ENCODE measurements at places on chromosomes 2 and 18.
A peak's percentile ranks its signal among the peaks of the same experiment; 100 is the strongest.

GRCh38 chr2:186569897-186570296 lies 20.0 kb upstream of the ITGAV start:
- no peak for DNase-seq

DNA sequence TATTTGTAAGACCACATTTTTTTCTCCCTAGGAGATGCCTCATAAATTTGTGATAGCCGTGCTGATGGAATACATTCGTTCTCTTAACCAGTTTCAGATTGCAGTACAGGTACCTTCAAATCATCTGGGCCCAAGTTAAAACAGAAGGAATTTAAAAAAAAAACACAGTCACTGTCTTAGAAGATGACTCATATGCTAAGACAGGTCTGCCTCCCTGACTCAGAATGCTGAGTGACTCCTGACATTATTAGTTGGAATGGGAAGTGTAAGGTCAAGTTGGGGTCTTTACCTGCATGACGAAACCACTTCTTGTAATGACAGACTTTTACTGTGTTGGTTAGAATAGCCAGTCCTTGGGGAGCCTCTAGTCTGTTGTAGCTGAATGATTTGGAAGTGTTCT lies 26.3 kb downstream of the RMC1 start:
- DNase-seq: no peak

DNA sequence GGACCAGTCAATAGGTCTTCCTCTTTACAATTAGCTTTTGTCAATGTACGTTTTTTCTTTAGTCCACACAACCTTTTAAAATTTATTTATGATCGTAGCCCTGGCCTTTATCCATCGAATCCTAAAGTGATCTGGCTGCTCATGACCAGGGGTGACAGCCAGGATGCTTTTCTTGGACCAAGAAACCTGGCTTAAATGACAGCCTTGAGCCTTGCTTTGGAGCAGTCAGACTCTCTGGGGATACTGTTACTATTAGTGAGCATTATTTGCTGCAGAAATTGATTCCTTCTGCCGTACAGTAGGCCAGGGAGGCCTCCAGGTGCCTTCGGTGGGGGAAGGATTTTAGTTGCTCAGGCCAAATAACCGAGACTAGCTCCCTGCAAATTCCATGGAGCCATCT lies 70.2 kb downstream of the AGAP1 start:
- DNase-seq: no peak

- no peak for DNase-seq
Observed at GRCh38 chr2:65366595-65367125, 65.7 kb downstream of the SPRED2 start.

DNA sequence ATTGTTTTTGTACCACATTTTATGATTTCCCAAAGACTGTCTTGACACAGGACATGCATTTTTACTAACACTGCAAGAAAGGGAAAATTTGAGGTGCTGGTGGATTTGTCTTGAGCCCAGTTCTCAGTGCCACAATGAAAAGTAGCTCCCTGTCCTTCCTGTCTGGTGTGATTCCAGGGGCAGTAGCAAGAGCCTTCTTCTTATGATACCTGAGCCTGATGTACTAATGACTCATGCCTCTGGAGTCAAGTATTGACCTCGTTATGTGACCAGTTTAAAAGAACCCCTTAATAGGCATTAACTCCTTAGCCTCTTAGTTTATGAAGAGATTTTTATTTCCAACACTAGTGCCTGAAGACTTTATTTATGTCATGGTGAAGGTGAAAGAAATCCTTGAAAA lies 728.6 kb downstream of the SLC4A3 start:
- no peak for DNase-seq

GRCh38 chr2:160384791-160385190 lies 108.8 kb downstream of the RBMS1 start:
- no peak for DNase-seq

- no peak for DNase-seq
Observed at GRCh38 chr2:71952572-71953188, 195.0 kb downstream of the CYP26B1 start.

DNA sequence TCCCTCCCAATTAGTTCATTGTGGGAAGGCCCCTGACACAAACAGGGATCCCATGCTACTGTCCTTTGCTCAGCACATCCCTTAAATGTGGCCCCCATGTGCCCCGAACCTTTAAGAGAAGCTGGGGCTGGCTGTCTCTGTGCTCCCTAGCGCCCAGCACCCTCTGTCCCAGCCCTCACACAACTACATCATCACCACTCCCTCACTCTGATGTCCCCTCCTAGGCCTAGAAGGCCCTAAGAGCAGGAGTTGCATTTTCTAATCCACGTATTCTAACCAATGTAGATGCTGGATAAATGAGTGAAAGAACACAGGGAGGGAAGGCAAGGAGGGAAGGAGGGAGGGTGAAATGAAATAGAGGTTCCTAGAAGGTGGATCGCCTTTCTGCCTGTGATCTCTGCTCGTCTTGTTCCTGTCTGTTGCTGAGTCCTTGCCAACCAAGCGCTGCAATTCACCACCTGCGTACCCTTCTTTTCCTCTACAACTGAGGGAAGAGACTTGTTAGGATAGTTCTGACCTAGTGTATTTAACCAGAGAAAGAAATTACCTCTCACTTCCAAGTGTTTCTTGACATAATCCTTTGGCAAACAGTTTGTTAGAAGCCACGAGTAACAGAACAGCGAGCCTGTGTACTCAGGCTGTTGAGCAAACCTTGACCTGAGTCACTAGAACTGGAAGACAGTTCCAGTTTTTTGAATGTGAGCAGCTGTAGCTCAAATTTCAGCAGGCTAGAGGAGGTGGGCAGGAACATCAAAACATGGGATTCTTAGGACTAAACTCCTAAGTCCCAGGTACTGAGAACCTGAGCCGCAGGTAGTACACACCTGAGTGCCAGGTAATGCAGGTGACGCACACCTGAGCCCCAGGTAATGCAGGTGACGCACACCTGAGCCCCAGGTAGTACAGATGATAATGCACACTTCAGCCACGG lies 181.5 kb upstream of the ID2 start:
- DNase-seq: no peak

GRCh38 chr18:10526561-10526949 lies 728 bp downstream of the NAPG start:
- no peak for DNase-seq

GRCh38 chr2:88545118-88545517 lies 82.1 kb downstream of the EIF2AK3 start:
- no peak for DNase-seq

DNA sequence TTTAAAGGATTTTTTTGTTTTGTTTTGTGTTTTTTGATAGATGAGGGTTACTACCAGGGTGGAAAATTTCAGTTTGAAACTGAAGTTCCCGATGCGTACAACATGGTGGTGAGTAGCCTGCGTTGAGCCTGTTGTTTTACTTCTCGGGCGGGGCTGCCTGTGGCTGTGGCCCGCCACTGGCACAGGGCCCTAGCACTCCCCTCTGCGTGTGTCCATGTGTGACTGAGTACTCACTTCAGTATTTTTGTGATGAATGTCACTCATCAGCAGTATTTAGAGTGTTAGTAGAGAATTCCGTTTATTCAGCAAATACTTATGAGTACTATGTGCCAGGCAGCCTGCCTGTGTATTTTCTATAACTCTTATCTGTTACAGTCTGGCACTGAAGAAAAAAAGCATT lies 44.3 kb upstream of the SCLY start:
- DNase-seq: no peak

GRCh38 chr2:206798000-206798399 lies 32.6 kb downstream of the FASTKD2 start:
- no peak for DNase-seq

DNA sequence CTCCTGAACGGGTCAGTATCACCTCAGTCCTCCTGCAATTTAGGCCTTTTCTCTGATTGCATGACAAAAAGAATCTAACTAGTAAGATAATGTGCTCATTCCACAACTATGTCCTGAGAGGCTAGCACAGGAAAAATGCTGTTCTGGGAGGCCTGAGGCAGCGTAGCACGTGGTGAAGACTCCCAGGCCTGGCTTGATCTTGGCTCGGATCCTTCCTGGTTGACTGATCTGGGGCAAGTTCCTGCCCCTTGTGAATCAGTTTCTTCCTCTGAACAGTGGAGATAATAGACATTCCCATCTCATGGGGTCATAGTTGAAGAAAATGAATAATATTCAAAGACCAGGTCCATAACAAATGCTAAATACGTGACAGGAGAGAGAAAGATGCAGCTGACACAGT lies 12.3 kb downstream of the FBLN7 start:
- no peak for DNase-seq

DNA sequence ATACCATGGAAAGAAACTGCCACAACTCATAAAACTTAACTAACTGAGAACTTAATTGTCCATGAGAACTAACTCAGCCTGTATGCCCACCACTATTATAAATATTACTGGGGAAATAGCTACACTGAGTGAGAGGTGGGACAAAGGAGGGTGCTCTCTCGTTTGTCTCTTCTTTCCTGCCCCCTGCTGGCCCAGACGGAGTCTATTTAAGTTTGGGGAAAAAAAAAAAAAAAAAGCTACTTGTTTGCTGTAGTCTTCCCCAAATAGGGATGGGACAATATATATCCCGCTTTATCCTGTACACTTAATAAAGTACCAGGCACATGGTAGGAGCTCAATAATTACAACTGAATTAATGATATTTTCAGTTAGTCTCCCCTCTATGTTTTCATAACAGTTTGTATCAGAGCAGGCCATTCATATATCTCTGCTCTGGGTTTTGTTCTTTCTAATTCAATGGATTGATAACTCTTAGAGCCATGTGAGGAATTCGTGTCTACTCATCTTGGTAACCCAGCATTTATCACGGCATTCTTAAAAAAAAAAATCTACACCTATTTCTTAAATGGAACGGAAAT lies 647.6 kb upstream of the PKDCC start:
- peak; percentile 32 for DNase-seq

- DNase-seq: no peak
Observed at GRCh38 chr18:4276953-4277585, 178.0 kb downstream of the DLGAP1 start.

DNA sequence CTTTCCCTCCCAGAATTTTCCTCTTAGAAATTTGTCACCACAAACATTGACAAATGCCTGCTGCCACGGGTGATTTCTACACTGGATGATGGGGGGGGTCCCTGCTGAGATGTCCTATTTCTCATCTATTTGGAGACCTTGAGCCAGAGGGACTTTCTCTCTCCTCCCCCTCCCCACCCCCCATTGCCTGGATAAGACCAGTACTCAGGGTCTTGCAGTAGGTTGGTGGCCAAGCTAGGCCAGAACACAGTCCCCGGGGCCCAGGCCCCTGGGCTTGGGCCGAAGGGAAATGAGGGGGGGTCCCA lies 560 bp upstream of the DUSP2 start:
- no peak for DNase-seq

- DNase-seq: no peak
Observed at GRCh38 chr18:9779630-9780029, 71.5 kb downstream of the RAB31 start.

- no peak for DNase-seq
Observed at GRCh38 chr18:29096079-29096770, 919.3 kb upstream of the CDH2 start.

GRCh38 chr18:79790996-79791972 lies 6.5 kb upstream of the KCNG2 start:
- peak; percentile 87 for DNase-seq

DNA sequence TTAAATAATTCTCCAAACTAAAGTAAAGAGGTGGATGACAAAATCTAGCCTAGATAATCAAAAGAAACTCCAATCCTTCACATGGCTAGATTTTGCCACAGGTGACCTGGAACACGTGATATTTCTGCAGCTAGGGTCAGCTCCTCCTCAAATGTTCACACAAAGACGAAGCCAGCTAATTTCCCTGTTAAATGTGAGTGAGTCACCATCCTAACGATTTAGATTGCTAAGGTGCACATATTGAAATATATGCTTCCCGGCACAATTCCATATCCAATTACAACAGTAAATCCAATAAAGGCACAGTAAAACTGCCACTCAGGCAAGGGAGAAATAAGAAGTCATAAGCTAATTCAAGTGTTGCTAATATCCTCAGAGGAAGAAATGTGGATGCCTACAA lies 28.7 kb downstream of the IKZF2 start:
- no peak for DNase-seq

GRCh38 chr2:28802975-28803429 lies 7.6 kb upstream of the SPDYA start:
- no peak for DNase-seq

GRCh38 chr2:176501617-176502016 lies 232.4 kb downstream of the MTX2 start:
- no peak for DNase-seq

- DNase-seq: no peak
Observed at GRCh38 chr2:101827246-101827645, 129.7 kb downstream of the MAP4K4 start.

- DNase-seq: peak; percentile 63
Observed at GRCh38 chr2:46298272-46298521, 990 bp downstream of the EPAS1 start.

- DNase-seq: no peak
Observed at GRCh38 chr2:88603146-88603545, 24.1 kb downstream of the EIF2AK3 start.

DNA sequence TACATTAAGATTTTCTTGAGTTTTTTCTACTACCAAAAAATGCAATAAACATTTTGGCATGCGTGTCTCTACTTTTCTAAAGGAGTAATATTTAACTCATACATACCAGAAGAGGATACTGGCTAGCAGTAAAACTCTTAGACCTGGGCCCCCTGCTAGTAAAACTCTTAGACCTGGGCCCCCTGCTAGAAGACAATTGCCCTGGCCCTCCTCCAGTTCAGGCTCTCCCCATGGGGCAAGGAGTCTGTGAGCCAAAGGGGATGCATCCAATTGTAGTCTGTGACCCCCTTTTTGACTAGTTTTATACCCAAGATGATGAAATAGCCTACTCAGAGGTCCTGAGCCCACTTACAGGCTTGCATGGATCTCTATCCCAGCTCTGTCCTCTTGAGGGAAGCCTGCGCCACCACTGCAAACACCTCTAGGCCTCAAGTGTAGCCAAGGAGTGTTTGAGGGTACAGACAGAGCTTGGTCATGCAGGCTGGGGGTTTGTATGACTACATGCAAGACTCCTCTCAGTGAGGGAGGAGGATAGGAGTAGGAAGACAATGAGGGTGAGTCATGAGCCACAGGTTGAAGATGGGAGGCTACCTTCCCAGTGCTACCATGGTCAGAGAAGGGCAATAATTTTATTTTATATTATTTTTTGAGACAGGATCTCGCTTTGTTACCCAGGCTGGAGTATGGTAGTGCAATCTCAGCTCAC lies 45.2 kb upstream of the PGAP1 start:
- DNase-seq: no peak

DNA sequence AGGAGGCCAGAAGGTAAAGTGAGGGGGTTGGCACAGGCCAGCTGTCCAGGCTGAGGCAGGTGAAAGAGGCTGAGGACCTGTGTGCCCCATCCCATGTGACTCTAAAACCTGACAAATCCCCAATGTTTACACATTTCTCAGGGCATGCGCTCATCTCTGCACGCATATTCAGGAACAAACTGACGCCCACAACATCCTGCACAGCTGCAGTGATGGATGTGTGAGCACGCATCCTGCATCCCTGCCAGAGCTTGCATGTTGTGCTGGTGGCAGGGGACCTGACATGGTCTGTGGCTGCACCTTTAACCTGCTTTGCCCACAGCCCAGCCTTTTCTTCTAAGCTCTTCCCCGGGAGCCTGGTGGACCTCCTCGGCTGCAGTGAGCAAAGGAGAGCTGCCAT lies 83.1 kb downstream of the FBXO15 start:
- DNase-seq: no peak

GRCh38 chr2:232362174-232362900 lies 16.2 kb upstream of the ALPP start:
- DNase-seq: no peak
